ENCODE measurements at places on chromosomes 5 and 9.

- H3K36me3 ChIP-seq = no peaks in the 10 kb centered on the region
- H3K4me1 ChIP-seq = no peaks in the 10 kb centered on the region
- DNase-seq = no peak
- H3K27ac ChIP-seq = no peak overlapping the region
Measured at GRCh38 chr5:42800748-42801330, 10.9 kb downstream of the SELENOP start.

GRCh38 chr5:135328128-135328687 is 70.8 kb downstream of the MACROH2A1 start:
- no peaks in the 10 kb centered on the region for H3K36me3 ChIP-seq
- no peaks in the 10 kb centered on the region for H3K27me3 ChIP-seq
- no peak overlapping the region for H3K4me3 ChIP-seq
- H3K27ac ChIP-seq = no peak overlapping the region
- no peaks in the 10 kb centered on the region for H3K4me1 ChIP-seq

DNA sequence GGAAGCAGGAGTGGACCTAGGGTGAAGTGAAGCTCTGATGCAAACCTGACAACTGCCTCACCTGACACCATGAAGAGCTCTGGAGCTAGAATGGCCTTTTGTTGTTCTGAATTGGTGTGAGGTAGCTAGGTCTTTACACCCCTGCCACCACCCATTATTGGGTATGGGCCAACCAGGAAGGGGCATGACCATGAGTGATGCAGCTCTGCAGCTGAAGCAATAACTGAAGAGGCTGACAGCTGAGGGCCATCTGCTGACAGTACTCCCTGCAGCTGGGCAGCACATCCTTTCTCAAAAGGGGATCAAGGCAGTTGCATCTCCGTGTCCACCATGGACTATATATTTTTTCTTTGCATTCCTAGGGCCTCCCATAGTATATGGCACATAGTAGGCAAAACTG is 87.0 kb upstream of the TLE1 start:
- H3K4me1 ChIP-seq = no peaks in the 10 kb centered on the region
- no peak overlapping the region for H3K4me3 ChIP-seq
- no peak for DNase-seq

DNA sequence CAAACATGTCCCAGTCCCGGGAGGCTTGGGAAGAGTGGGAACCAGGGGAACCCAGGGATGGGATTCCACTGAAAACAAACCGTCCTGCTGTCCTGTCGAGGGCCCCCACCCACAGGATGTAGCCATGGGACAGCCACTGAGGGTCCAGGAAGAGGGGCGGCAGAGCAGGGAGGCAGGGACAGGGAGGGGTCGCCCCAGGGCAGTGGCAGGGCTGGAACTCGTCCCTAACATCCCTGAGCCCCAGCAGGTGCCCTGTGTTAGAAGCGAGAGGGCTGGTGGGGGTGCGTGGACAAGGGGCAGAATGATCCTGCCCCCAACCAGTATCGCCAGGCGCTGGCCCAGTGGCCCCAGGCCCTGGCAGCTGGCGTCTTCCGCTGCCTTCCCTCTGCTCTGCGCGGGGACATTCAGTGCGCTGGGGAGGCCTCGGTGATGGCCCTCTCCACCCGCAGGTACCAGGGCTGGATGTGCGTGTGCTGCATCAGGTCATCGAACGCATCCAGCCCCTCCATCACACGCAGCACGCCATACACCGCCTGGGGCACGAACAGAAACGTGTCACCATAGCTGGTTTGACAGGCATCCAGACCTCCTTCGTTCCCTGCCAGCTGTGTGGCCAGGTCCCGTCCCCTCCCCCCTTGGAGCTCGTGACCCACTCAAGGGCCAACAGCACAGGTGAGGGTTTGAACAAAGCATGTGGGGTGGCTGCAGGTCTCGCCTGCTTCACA is 6.6 kb downstream of the PTGES2 start:
- H3K27ac ChIP-seq = no peak overlapping the region
- no peaks in the 10 kb centered on the region for H3K27me3 ChIP-seq
- no peak overlapping the region for H3K4me3 ChIP-seq

DNA sequence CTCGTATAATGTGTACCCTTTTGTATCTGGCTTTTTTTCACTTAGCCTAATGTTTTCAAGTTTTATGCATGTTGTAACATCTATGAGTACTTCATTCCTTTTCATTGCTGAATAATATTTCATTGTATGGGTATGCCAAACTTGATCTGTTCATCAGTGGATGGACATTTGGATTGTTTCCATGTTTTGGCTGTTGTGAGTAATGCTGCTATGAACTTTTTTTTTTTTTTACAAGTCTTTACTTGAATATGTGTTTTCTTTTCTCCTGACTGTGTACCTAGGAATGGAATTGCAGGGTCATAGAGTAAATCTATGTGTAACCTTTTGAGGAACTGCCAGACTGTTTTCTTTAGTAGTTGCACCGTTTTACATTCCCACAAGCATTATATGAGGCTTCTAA is 52.4 kb downstream of the MTREX start:
- H3K36me3 ChIP-seq = no peaks in the 10 kb centered on the region
- DNase-seq = no peak
- H3K27ac ChIP-seq = no peak overlapping the region
- H3K4me1 ChIP-seq = no peaks in the 10 kb centered on the region
- H3K27me3 ChIP-seq = no peaks in the 10 kb centered on the region
- no peak overlapping the region for H3K4me3 ChIP-seq

DNA sequence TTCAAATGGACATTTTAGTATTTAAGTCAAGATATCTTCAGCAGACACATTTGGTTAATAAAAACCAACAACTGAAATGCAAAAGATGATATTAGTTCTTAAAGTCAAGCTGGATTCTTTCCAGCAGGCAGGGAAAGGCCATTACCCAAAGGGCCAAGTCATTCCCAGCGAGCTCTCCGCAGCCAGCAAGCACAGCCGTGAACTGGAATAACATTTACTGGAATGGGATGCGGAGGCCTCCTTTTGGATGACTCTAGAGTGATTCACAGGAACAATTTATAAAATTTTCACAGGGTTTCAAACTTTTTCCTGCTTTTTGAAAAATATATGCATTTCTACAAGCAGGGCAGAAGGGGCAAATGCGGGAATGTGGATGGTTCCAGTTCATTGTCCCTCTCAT is 76.6 kb upstream of the DAB2 start:
- no peak overlapping the region for H3K27ac ChIP-seq
- H3K36me3 ChIP-seq = no peaks in the 10 kb centered on the region
- H3K4me1 ChIP-seq = no peaks in the 10 kb centered on the region
- no peaks in the 10 kb centered on the region for H3K27me3 ChIP-seq
- H3K4me3 ChIP-seq = no peak overlapping the region
- no peak for DNase-seq

- no peak for DNase-seq
- no peaks in the 10 kb centered on the region for H3K4me1 ChIP-seq
- H3K4me3 ChIP-seq = no peak overlapping the region
- H3K36me3 ChIP-seq = no peaks in the 10 kb centered on the region
- no peak overlapping the region for H3K27ac ChIP-seq
Measured at GRCh38 chr5:45521067-45521466, 175.1 kb downstream of the HCN1 start.

DNA sequence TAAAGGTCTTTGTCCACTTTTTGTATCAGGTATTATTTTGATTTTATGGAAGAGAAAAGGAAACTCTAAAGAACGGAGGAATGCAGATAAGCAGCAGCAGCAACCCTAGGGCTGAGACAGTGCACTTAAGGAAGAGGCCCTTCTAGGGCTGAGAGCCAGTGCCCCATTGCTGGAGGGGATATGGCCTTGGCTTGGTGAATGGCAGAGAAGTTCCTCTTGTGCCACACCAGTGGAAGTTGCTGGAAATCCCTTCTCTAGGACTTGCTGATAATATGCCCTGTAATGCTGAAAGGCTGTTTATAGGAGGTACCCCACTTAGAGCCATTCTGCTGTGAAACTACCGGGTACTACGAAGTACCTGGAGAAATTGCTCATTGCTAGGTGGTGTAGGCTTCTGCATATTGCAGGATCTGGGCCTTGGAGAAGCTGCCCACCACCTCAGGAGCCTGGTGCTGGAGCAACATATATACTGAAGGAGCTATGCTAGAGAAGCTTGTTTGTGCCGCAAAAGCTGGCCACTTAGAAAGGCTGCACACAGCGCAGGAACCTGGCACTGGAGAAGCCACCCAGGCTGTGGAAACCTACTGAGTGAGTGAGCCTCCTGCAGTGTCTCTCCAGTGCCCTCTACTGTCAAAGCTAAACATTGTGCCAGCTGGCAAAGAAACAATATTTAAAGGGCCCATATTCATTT is 9.6 kb upstream of the UBTD2 start:
- H3K27ac ChIP-seq = no peak overlapping the region
- no peak overlapping the region for H3K4me3 ChIP-seq
- peak; percentile 83 for DNase-seq

GRCh38 chr5:148961261-148962199 is 101.3 kb downstream of the SH3TC2 start:
- no peak overlapping the region for H3K27ac ChIP-seq
- no peaks in the 10 kb centered on the region for H3K4me1 ChIP-seq
- H3K27me3 ChIP-seq = no peaks in the 10 kb centered on the region
- H3K36me3 ChIP-seq = no peaks in the 10 kb centered on the region
- DNase-seq = no peak
- H3K4me3 ChIP-seq = no peak overlapping the region

GRCh38 chr9:114434878-114435311 is 47.1 kb upstream of the AKNA start:
- no peaks in the 10 kb centered on the region for H3K36me3 ChIP-seq
- no peak overlapping the region for H3K4me3 ChIP-seq
- H3K27me3 ChIP-seq = no peaks in the 10 kb centered on the region
- no peak overlapping the region for H3K27ac ChIP-seq
- H3K4me1 ChIP-seq = no peaks in the 10 kb centered on the region

DNA sequence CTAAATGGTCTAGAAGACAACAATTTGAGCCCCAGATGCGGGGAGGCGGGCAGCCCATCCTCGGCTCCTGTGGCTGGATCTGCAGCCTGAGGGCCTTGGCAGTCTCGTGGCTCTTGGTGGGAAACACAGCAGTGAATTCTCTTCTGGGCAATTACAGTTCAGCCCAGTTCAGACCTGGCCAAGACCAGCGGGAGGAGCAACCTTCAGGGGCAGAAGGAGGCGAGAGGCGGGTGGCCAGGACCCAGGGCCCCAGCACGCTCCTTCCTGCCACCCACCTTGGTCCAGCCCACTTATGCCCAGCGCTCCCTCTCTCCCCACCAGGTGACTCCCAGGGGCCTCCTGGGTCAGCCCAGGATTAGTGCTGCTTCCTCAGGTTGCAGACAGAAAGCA is 7.8 kb downstream of the MYMK start:
- no peaks in the 10 kb centered on the region for H3K36me3 ChIP-seq
- no peak overlapping the region for H3K4me3 ChIP-seq
- no peaks in the 10 kb centered on the region for H3K4me1 ChIP-seq
- DNase-seq = no peak

DNA sequence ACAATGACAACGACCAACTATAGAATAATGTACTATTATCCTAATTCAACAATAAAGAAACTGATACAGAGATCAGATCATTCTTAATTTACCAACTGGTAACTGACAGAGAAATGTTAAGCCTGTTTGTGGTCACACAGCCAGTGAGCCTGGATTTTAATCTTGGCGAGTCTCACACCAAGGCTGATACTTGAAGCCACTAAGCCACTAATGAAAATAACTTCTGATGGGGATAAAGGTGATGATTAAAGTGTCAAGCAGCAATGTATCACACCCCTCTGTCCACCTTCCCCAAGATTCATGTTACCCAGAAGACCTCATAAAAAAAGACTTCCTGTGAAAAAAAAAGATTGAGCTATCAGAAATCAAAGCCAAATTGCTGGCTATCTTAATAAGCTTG is 350.5 kb downstream of the SPOCK1 start:
- no peaks in the 10 kb centered on the region for H3K36me3 ChIP-seq
- H3K4me3 ChIP-seq = no peak overlapping the region
- no peaks in the 10 kb centered on the region for H3K4me1 ChIP-seq
- H3K27me3 ChIP-seq = no peaks in the 10 kb centered on the region

DNA sequence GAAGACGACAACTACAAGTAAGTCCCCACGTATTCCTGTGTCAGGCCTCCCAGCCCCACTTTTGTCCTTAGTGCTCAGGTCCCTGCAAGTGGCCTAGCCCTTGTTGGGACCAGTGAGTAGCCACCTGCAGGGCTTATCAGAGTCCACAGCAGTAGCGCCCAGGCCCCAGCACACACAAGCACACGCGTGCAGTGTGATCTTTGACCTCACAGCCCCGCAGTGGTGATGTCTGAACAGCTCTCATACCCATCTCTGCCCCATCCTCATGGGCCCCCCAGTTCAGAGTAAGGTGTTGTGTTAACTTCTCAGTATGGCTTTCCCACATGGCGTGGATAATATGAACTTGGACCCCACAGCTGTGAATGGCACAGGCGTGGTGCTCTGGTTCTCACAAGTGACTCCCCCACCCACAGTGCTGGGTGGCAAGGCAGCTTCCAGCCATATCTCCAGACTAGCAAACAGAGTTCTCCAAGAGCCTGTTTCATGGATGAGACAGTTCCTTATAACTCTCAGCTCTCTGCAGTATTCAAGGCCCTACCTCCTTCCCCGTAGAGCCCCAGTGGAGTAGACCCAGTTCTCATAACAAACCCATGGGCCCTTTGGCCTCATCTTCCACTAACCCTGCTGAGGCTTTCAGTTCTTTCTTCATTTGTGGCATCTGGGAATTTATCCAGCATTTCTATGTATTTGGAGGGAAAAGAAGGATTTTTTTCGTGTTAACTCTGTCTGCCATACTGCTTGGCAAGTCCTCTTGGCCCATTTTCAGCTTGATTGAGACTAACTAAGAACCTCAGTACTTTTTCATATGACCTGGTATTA is 46.5 kb upstream of the ANGPTL2 start:
- DNase-seq = peak; percentile 33
- H3K4me3 ChIP-seq = no peak overlapping the region
- no peaks in the 10 kb centered on the region for H3K27me3 ChIP-seq
- no peaks in the 10 kb centered on the region for H3K36me3 ChIP-seq

DNA sequence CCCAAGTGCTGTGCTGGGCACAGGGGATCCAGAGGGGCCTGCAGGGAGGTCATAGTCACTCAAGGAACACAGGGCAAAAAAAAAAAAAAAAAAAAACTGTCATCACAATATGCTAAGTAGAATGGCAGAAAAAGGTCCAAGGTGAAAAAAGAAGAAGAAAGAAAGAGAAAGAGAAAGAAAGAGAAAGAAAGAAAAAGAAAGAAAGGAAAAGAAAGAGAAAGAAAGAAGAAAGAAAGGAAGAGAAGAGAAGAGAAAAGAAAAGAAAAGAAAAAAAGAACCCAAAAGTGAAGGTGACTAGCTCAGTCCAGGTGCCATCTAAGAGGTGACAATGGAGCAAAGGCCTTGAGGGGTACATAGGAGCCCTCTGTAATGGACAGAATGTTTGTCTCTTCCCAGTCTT is 73.9 kb downstream of the PDE6A start:
- H3K4me3 ChIP-seq = no peak overlapping the region
- no peaks in the 10 kb centered on the region for H3K36me3 ChIP-seq
- no peaks in the 10 kb centered on the region for H3K27me3 ChIP-seq
- no peaks in the 10 kb centered on the region for H3K4me1 ChIP-seq
